ELF-1 (cell line): ENCODE measurements at places on chromosomes 4 and X.

DNA sequence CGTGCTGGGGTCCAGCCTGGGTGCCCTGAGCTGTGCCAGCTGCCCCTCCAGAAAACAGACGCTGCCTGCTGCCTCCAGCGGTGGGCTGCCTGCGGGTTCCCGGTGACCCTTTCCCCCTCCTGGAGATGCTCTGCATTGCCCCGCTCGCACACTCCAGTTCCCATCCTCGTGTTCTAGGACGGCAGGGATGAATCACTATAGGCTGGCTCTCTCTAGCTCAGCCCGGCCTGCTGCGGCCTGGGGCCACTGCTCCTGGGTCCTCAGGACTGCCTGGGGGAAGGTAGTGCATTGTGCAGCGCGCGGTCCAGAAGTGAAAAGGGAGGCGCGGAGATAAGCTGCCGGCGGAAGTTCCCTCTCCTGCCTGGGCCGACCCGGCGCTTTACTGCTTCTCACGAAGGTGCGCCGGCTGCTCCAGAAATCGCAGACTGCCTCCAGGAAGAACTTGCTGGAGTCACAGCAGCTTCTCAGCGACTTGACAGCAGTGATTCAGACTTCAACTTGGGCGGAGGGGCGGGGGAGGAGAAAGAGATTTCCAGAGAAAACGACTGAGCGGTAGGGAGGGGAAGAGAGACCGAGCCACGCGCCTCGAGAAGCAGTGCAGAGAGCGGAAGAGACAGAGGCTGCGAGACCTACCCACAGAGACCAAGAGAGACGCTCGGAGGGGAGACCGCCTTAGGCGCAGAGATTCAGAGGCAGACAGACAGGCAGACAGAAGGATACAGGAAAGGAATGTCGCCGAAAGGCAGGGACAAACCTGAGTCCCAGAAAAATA is 6.7 kb upstream of the MSX1 start:
- DNase-seq = peak; percentile 94

DNA sequence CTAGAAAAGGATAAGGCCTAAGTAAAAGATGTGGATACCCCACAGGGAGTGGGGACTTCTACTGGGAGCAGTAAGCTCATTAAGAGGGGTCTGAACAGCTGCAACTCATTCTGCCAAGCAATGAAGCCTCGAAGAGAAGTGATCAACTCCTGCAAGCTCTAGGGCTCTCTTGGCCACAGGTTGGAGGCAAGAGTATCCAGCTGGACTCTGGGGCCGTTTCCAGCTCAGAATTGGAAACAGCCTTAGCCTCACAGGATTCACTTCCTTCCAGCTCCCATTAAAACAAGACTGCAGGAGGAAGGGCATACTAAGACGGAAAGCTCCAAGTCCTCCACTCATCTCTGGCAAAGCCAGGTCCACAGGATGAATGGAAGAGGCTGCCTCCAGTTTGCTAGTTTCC is 126.3 kb downstream of the ATG4A start:
- DNase-seq = no peak

DNA sequence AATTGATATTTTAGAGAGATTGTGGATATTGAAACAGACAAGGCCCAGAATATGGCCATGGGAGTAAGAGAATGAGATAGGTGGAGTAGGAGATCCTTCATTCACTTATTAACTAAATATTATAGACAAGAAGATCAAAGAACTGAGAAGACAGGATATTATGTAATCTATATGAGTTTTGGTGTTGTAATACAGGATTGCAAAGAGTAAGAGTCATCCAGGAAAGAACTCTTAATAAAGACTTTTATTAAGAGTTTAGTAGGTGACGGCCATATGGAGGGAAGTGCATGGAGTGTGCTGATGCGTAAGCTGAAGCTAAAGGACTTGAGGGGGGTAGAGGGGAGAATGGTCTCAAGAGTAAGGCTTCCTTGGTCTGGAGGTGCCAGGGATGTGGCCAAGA is 153.7 kb downstream of the VEGFC start:
- no peak for DNase-seq

DNA sequence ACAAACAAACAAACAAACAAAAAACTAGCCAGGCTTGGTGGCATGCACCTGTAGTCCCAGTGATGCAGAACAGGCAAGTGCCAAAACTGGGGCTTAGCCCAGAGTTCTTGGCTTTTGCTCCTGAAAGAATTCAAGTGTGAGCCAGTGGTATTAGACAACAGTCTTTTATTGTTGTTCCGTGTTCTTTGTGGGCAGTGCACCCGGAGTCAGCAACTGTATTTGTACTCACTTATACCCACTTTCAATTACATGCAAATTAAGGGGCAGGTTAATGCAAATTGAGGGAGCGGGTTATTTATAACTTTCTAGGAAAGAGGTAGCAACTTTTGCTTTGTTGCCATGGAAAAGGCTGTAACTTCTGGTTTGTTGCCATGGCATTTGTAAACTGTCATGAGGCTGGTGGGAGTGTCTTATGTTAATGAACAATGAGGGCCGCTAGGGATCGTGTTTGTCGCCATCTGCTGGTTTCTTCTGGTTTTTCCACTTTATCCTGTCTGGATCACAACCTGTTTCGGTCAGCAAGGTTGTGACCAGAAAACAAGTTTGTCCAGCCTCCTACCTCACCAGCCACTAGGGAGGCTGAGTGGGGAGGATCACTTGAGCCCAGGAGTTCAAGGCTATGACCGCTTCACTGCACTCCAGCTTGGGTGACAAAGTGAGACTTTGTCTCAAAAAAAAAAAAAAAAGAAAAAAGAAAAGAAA is 88.8 kb upstream of the ESX1 start:
- peak; percentile 93 for DNase-seq

DNA sequence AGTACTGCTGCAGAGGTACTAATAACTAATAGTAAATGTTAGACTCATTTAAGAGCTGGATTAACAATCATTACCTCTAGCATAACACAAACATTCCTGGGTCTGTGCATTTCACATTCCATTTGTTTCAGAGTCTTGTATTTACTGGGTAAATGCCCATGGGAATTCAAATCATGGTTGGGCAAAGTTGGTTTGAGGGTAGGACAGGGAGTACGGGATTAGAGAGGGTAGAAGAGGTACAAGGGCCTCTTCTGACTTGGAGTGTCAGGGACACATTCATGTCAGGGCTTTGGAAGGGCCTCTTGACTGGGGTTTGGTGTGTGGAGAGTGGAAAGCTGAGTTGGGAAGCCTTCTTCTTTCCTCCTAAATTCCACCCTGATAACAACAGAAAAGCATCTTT is 65.9 kb downstream of the WWC2 start:
- DNase-seq = no peak

- no peak for DNase-seq
These were observed 117.3 kb downstream of the C4orf51 start for GRCh38 chr4:145797278-145797677.

DNA sequence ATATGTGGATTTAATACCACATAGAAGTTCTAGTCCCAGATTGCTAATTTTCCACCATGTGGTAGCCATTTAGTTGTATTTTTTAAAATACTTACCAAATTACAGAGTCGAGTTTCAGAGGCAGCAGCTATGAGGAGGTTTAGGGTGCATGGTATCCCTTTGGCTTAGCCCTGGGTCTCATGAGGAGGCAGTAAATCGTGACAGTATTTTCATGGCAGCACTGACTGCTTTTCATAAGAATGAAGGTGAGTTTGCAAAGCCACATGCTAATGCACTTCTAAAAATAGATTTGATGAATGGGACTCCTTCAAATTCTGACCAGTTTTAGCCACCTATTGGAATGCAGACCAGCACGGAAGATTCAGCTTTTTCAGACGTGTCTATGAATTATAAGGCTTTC is 114.0 kb upstream of the FRG1 start:
- DNase-seq = no peak

- peak; percentile 83 for DNase-seq
These were observed 53.9 kb downstream of the ENPP6 start for GRCh38 chr4:184163813-184164212.

GRCh38 chrX:123475068-123475724 is 257.7 kb downstream of the THOC2 start:
- DNase-seq = no peak

DNA sequence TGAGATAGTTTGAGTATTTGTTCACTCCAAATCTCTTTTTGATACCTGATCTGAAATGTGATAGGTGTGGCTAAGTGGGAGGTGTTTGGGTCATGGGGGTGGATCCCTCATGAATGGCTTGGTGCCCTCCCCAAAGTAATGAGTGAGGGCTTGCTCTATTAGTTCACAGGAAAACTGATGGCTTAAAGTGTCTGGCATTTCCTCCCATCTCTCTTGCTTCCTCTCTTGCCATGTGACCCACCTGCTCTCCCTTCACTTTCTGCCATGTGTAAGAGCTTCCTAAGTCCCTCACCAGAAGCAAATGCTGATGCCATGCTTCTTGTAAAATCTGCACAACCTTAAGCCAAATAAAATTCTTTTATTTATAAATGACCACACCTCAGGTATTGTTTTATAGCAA is 61.1 kb downstream of the MAD2L1 start:
- DNase-seq = no peak

GRCh38 chr4:159757499-159757898 is 654.6 kb downstream of the RAPGEF2 start:
- DNase-seq = no peak

DNA sequence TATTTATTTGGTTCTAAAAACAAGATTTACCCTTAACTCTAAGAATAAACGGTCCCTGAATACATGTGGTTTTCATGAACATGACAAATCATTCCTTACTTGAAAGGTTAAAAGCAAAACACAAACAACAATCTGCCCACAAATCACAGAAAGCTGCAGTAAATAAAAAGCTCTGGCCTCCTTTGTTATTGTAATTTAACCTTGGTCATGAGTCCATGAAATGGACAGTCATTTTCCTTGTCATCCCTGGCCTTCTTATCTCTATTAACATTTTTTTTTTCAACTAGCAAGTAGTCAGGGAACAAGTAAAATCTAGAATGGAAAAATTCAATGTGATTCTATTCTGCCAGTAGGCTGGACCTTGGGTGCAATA is 92.7 kb downstream of the SCD5 start:
- no peak for DNase-seq

DNA sequence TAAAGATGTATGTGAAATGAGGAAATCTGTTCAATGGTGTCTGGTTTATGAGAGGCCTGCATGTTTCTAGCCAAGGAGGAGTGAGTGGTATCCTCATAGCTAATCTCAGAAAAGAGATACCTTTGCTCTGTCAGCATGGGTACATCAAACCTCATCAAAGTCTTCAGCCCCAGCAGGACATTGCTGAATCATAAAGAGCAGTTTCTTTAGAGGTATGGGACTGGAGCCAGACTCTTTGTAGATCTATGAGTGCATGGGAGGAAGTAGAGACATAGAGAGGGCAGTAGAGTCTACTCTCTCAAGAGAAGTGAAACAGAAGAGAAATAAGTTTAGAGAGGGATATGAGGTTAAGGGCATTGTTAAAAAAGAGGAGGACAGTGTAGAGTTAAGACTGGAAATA is 1950.9 kb downstream of the ARAP2 start:
- no peak for DNase-seq

DNA sequence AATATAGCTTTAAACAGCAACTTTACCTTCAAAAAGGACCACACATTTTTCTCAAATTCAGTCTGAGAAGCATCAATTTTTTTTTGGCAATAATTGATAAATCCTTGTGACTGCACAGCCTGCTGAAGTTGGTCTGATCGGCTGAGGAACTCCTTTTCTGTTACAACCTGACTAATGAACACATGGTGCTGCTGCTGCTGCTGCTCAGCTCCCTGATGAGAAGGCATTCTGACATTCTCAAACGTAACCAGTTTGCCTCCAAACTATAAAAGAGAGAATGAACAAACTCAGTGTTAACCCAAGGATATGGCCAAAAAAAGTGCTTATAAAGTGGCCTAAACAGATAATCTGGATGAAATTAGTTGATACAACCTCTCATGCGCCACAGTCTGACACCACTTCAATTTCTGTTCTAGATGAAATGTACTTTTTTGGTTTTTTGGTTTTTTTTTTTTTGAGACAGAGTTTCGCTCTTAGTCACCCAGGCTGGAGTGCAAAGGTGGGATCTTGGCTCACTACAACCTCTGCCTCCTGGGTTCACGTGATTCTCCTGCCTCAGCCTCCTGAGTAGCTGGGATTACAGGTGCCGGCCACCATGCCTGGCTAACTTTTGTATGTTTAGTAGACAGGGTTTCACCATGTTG is 26.5 kb downstream of the SEC31A start:
- DNase-seq = no peak

GRCh38 chrX:20378233-20378920 is 111.7 kb upstream of the RPS6KA3 start:
- DNase-seq = no peak

DNA sequence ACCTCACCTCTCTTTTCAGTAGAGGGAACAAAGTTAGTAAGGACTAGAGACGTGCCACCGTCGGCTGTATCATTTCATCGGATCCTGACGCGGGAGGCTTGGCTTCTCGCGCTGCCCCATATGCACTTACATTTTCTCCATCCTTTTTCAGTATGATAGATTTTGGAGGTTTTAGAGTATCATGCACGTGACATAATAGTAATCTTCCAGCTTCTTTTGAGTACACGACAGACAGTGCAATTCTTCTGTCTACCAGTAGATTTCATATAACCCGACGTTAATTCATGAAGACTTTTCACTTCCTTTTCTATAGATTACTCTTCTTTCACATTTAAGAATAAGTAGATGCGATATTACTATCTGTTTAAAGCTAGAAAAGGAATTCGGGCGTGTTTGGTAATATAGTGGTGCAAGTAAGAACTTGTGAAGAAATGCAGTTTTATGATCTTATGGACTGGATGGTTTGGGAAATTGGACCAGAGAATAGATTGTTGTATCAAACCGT is 1.0 kb downstream of the CDS1 start:
- DNase-seq = no peak

DNA sequence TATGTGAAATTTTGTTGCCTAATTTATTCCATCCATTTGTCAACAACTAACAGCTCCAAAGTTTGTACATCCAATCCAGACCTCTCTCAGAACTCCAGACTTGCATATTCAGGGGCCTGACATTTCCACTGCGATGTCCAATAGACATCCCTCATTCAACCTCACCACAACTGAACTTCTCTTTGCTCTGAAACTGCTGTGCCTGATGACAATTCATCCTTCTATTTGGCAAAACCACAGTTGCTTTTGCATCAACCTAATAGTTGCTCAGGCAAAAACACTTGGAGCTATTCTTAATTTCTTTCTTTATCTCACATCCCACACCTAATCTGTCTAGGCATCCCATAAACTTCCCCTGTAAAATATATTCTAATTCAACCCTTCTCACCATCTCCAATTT is 56.5 kb downstream of the ANTXR2 start:
- DNase-seq = no peak

DNA sequence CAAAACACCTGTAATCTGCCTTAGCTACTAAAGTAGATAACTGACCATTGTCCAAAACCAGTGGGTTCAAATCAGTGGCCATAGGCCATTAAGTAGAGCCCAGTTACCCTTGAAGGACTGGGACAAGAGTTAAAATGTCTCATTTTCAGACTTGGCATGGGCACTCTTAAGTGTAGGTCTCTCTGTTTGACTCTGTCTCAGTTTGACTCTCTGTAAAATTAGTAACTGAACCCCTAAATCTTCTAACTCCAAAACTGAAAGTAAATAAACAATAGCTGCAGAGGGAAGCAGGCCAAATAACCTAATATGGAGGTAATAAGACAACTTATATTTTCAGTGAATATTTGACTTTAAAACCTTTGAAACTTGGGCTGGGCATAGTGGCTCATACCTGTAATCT is 89.1 kb downstream of the SLC16A2 start:
- no peak for DNase-seq
